Natural killer cell treated with Interleukin-12 subunit alpha and Interleukin-12 subunit beta and Interleukin-15 and Interleukin-18, amount 100 ng/mL, for 72 hours (primary cell): ENCODE measurements at places on chromosomes 1 and 21. TPM values are rescaled to one million over a fixed set of nuclear protein-coding genes. Genes with fewer than 3 reads are reported as not detected.
A peak's percentile ranks its signal among the peaks of the same experiment; 100 is the strongest.

- DNase-seq: no peak
Measured at GRCh38 chr1:47226839-47227215, 5.2 kb downstream of the TAL1 start.

- DNase-seq: no peak
Measured at GRCh38 chr1:33338440-33339211, 17.7 kb upstream of the A3GALT2 start.

GRCh38 chr1:27301582-27302199 lies 20.3 kb upstream of the TMEM222 start:
- no peak for DNase-seq

GRCh38 chr1:2382621-2383361 lies 8.6 kb downstream of the MORN1 start:
- DNase-seq: peak; percentile 58

- peak; percentile 22 for DNase-seq
Measured at GRCh38 chr1:114108751-114109255, 44.9 kb downstream of the SYT6 start.

- DNase-seq: no peak
Measured at GRCh38 chr1:206025283-206025820, 1.7 kb upstream of the CTSE start.

- no peak for DNase-seq
Measured at GRCh38 chr1:228758447-228758846, 23.2 kb downstream of the RHOU start.

GRCh38 chr1:219810451-219810850 lies 117.9 kb downstream of the SLC30A10 start:
- DNase-seq: no peak

DNA sequence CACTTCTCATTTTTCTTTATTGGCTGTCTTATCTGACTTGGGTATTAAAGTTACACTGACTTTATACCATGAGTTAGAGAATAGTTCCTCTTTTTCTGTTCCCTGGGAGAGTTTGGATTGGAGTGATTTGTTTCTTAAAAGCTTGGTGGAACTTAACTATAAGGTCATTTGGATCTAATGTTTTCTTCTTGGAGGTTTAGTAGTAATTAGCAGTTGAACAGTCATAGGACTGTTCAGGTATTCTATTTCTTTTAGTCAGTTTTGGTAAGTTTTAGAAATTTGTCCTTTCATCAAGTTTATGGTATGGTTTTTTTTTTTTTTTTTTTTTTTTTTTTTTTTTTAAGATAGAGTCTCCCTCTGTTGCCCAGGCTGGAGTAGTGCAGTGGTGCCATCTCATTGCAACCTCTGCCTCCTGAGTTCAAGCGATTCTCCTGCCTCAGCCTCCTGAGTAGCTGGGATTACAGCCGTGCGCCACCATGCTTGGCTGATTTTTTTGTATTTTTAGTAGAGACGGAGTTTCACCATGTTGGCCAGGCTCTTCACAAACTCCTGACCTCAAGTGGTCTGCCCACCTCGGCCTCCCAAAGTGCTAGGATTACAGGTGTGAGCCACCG lies 6.3 kb downstream of the TTC3 start:
- no peak for DNase-seq

DNA sequence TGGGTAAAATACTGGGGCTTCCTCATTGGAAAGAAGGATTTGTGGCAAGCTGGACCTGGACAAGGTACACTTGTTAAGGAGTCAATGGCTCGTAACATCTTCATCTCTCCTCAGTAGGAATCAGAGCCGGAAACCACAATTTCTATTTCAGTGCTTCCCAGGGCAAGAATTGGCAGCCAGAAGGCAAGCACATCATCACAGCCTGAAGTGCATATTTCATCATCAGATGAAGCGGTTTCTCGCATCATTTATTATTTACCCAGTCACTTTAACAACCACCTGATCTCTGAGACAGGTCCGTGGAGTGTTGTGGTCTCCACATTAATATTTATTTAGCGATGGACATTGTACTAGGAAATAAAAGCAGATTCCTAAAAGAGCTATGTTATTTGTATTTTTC lies 55.0 kb downstream of the KCNJ15 start:
- DNase-seq: no peak

DNA sequence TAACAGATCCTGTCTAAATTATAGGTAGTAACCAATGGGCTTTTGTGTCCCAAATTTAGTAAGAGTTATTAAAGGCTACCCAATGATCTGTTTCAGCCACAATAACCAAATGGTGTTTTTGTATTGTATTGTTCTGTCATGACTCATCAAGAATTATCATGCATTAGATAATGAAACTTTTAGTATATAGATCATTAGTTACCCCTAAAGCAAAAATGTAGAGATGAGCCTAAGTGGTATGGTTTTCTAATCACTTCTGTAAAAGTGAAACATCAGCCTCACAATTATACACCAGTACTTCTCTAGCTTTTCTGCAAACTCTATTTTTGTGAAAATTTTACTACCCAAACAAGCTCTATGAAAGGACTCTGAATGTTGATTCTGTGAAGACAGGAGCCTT lies 71.4 kb downstream of the LRRC7 start:
- no peak for DNase-seq

- DNase-seq: no peak
Measured at GRCh38 chr1:67226688-67227087, 60.4 kb downstream of the IL23R start.

DNA sequence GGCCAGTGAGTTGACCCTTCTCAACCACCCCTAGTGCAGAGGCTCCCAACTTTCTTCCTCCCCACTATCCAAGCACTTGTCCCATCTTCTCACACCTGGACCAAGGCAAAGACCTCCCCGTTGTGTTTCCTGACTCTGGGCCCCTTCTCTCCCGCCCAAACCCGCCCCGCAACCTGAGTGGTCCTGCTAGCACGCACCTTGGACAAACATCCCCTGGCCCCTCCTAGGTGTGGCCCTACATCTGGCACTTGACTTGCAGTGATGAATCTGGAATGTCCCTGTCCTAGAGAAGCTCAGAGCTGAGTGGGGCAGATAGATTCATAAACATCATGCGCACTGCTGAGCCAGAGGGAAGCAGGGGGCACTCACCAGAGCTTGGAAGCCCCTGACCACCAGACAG lies 2.3 kb downstream of the SLC5A9 start:
- no peak for DNase-seq

GRCh38 chr21:15005391-15005790 lies 59.4 kb downstream of the NRIP1 start:
- no peak for DNase-seq

DNA sequence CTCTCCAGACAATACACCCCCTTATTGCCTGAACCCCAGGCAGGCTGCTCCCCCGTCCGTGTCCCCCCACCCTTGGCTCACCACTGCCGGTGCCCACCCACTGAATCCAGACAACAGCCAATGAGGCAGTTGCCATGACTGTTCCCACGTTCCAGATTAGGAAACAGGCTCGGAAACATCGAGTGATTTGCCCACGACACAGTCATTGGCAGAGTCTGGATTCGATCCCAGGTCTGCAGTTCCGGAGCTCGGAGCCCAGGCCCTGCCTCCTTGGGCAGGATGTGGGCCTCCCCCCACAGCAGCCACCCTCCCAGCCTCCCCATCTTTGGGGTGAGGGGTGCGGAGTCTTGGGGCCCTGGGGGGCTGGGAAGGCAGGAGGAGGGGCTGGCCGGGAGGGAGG lies 20.3 kb upstream of the CLSTN1 start:
- DNase-seq: no peak

DNA sequence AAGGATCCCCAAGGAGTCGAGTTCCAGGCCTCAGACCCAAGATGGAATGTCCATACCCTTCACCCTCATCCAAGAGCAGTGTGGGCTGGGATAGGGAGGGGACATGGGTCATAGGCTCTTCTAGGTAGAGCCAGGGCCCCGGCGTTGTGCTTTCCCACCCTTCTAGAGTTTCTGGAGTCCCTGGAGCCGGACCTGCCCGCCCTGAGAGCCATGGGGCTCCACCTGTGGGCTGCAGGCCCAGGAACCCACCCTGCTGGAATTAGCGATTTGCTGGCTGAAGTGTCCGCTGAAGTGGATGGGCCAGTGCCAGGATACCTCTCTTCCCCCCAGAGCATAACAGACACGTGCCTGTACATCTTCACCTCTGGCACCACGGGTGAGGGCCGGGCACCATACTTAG lies 1.1 kb downstream of the SLC27A3 start:
- DNase-seq: no peak

DNA sequence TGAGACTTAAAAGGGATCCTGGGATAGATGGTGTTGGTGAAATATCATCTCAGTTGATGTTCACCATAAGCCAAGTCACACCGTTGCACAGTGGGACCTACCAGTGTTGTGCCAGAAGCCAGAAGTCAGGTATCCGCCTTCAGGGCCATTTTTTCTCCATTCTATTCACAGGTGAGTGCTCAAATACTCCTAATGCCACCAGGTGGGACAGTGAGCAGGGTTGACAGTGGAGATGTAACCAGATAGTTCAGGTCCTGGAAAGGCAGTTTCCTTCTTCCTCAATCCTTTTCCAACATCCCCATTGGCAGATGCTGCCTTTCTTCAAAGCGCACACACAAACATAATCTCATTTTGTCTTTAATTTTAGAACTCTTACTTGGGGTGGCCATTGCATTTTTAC lies 11.6 kb downstream of the CD160 start:
- no peak for DNase-seq

- no peak for DNase-seq
Measured at GRCh38 chr1:184593597-184593996, 161.1 kb downstream of the EDEM3 start.

GRCh38 chr1:218917656-218918055 lies 256.0 kb upstream of the LYPLAL1 start:
- no peak for DNase-seq

DNA sequence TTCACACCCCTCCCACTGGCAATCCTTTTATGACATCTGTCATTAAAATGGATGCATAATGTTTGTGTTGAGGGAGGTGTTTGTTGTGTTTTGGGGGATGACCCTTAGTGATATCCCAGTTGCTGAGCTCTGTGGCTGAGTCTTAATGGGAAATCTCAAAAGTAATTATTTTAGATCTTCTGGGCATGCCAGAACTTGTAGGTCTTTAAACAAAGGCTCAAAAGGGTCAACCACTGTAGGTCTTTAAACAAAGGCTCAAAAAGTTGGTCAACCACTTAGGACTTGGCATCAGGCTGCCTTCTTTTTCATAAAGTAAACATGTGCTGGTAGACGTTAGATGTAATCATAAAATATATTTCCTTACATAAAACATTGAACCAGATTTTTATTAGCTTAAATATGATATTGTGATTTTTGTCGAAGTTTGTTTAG lies 78.0 kb downstream of the CDC14A start:
- no peak for DNase-seq

DNA sequence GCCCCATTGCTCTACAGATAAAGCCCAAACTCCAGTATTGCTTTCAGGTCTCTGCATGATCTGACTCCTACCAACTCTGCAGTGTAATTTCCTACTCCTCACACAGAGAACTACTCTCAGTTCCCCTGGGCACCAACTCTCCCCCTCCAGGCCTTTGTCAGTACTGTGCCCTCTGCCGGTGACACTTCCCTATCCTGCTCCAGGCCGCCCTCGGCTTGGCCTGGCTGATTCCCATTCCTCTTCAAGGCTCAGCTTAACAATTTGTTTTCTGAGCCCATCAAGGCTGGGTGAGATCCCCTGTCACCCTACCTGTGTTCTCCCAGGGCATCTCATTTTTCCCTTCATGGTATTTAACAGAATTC lies 2.6 kb downstream of the SLAMF8 start:
- DNase-seq: no peak

DNA sequence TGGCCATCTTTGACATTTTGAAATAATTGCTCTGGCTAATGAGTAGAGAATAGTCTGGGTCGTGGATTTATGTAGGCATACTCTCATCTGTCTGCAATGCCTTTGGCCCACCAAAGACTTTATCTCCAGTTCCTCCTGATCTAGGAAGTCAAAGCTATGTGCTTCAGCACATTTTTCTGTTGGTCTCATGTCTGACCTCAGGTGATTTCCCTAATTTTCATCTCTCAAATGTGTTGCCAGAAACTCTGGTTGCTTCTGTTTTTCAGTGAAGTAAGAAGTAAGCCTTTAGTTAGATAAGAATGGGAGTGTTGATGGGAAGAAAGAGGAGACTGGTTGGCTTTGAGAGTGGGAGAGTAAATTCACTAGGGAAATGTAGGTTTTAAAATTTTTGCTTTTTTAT lies 66.4 kb downstream of the GPR88 start:
- no peak for DNase-seq

GRCh38 chr1:184101141-184101540 lies 49.6 kb downstream of the TSEN15 start:
- no peak for DNase-seq

DNA sequence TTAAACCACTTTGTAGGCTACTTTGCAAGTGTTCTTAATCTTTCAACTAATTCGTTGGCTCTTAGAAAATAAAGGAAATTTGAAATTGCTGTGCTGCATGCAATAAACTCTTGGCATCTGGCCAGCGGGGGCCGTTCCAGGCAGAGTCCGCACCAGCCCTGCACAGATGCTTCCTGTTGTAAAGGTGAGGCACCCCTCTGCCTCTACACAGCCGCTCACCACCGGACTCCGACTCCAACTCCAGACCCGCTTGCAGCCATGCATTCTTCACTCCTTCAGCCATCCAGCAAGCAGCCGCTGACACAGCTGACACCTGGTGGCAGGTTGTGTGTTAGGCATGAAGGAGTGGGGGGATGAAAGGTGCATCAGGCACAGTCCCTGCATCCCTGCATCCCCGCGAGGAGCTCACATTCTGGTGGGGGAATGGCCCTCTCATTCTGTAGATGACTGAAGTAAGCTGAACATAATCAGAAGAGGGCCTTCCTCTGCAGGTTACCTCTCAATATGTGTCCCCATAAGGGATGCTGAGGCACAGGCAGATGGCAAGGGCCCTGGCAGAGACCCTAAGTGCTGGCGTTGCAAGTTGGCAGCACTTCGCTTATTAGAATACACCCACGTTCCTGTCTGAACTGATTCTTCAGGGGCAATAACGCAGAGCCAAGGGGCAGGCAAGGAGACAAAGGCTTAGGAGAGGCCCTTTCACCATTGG lies 56.8 kb downstream of the GLIS1 start:
- DNase-seq: no peak

GRCh38 chr1:80427881-80428280 lies 1372.9 kb upstream of the ADGRL2 start:
- DNase-seq: no peak

- no peak for DNase-seq
Measured at GRCh38 chr1:169745015-169745861, 11.4 kb upstream of the SELE start.

GRCh38 chr1:244854865-244855578 lies 9.3 kb downstream of the HNRNPU start:
- DNase-seq: no peak

GRCh38 chr1:198935306-198935921 lies 296.6 kb downstream of the PTPRC start:
- DNase-seq: no peak

Gene SH2D1B
- total RNA-seq: 19.5 TPM

Gene CHI3L1
- total RNA-seq: 1.8 TPM

Gene DUSP23
- 14.4 TPM for total RNA-seq

Gene OR2T1
- total RNA-seq: not detected

Gene FAM72C
- total RNA-seq: 17.8 TPM

Gene SERPINC1
- total RNA-seq: not detected

Gene TFF2
- total RNA-seq: not detected

Gene KIF26B
- total RNA-seq: not detected

Gene HFM1
- total RNA-seq: not detected

Gene PDZK1IP1
- not detected for total RNA-seq

Gene NUF2
- total RNA-seq: 52.2 TPM

Gene BTBD8
- total RNA-seq: 1.3 TPM

Gene MAP3K21
- 3.0 TPM for total RNA-seq

Gene SELP
- not detected for total RNA-seq

Gene FCRL4
- total RNA-seq: not detected

Gene AMPD2
- total RNA-seq: 79.0 TPM

Gene LMO4
- 42.9 TPM for total RNA-seq

Gene PLA2G2E
- total RNA-seq: not detected

Gene CNR2
- 2.1 TPM for total RNA-seq

Gene RXRG
- total RNA-seq: not detected

Gene LCK
- total RNA-seq: 66.4 TPM
